ENCODE measurements at places on chromosomes 16 and 17.

DNA sequence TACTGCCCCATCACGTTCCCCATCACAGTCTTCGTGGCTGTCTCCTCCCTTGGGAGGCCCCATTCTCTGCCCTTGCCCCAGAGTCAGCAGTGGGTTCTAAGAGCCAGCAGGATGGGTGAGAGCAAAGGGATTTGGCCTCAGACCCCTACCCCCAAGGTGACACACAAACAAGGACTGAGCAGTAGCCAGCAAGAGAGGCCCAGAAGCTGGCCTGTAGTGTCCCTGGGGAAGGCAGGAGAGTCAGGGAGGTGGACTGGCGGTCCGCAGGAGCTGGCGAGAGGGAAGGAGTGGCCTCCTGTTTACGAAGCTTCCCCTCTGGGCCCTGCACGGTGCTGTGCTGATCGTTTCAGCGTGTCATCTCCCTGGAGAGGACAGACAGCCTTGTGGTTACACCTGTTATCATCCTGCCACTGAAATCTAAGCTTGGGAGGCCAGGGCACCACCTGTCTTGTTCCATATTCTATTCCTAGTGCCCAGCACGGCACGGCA, 8.4 kb downstream of the WDR81 start:
- DNase-seq = no peak

GRCh38 chr16:20768818-20769217, 5.0 kb downstream of the ACSM3 start:
- DNase-seq = no peak

- no peak for DNase-seq
These were observed 123.5 kb downstream of the ANKRD11 start for GRCh38 chr16:89366561-89367537.

DNA sequence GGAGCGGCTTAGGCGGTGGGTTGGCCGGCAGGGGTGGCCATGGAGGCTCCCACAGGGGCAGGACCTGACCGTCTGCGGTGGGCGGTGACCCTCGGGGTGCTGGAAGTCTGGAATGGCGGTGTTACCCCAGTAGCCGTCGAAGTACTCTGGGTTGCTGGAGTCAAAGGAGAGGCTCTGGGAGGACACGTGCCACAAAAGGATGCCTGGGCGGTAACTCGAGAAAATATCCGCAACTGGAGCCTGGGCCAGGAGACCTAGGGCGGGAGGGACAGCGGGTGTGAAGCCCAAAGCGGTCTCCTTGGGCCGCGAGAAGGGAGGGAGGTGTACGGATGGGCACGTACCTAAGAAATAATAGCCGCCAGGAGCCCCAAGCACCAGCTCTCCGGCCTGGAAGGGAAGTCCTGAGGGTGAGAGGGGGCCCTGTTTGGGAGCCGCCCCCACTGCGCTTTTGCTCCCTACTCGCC, 4.6 kb downstream of the ITGA2B start:
- DNase-seq = no peak

DNA sequence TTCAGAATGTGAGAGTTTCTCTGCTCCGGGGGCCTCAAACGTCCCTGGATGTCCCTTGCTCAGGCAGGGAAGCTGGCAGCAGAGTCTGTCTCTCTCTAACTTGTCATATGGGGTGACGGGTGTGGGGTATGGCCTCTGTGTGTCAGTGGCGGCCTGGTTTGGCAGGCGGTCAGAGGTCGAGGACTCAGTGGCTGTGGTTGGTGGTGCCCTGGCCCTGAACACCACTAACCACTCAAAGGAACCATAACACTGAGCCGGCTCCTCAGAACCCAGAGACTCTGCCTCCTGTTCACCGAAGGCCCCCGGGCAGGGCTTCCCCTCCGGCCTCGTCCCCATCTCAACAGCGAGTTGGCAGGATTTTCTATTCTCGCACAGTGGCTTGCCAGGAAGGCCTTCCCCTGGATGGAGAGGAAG, 677 bp downstream of the P2RX1 start:
- no peak for DNase-seq
